HAP-1 (cell line): ENCODE measurements at places on chromosomes 4 and X.

DNA sequence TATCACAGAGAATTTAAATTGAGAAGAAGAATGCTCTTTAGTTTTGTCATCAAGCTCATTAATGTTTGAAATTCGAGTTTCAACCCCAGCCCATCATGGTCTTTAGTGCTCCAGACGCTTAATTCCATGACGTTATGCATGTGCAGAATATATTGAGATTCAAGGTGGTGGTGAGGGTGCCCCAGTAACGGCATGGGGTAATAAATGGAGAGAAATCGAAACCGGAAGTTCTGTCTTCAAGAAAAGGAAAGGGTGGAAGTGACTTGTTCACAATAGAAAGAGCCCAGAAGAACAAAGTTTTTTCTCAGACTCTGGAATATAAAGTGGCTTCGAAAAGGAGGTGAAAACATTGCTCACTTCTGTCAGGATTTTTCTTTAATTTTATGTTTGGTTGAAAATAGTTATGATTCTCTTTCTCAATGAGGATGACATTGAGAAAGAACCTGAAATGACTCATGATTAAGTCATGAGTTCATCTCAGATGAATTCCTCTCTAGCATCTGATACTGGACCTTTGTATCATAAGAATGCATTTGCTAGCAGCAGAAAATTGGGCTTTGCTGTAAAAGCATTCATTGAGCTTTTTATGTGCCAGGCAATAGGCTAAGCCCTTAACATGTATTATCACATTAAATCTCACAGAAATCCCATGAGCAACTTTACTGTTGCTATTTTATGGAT, 779 bp upstream of the DDX60L start:
- peak; percentile 21 for DNase-seq

DNA sequence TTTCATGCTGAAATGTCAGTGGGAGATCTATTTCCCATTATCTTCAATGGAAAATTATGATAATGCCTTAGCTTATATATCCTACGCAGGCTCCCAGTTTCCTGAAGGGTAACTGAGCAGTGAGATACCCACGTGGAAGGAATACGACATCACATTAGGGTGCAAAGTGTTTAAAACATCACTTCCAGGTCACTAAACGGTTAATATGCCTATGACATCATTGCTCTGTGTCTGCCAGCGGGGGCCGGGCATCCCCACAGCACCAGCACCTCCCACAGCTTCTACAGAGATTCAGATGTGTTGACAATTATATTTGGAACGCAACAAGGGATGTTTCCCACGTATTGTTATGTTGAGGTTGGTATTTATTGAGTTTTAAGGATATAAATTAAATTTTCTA, 27.1 kb downstream of the TMEM271 start:
- no peak for DNase-seq

GRCh38 chrX:34638116-34638515, 19.0 kb downstream of the TMEM47 start:
- DNase-seq: peak; percentile 32

GRCh38 chrX:68686097-68686977, 38.9 kb downstream of the STARD8 start:
- peak; percentile 77 for DNase-seq

DNA sequence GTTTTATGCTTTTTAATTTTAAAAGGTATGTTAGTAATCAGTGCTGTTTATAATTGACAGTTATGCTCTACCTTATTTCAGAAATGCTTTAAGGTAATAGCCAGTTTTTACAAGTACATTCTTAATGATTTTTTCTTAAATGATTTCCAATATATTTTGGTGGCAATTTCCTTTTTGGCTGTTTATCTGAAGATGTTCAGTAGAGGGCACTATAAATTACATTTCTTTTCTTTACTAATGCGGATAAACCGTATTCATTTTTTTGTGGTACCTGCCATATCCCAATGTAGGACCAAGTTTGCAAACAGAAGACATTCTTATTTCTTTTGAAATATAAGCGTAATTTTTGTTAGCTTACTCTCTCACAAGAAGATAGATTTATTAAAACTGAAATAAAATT, 65.4 kb downstream of the CCKAR start:
- no peak for DNase-seq

- DNase-seq: no peak
Observed at GRCh38 chr4:3372264-3372932, 69.4 kb upstream of the HGFAC start.

- no peak for DNase-seq
Observed at GRCh38 chr4:108746511-108746910, 16.3 kb downstream of the ETNPPL start.

DNA sequence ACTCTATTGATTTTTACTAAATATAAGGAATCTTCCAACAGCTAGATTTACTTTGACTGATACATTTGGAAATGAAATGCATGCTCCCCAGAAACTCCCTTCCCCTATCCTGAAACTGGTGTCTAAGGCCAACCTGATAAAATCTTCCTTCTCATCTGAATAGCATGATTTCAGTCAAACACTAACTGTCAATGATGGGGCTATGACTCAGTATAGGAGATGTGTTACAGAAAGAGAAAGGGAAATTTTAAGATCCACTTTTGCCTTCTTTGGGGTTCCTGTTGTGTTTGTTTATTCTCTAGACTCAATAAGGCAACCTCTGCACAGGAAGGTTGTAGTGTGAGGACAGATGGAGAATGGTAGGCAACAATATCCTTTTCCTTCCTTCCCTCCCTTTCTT, 160.7 kb downstream of the MOSPD2 start:
- DNase-seq: no peak

- DNase-seq: no peak
Observed at GRCh38 chr4:188372058-188372457, 232.8 kb downstream of the TRIML1 start.

GRCh38 chr4:164977243-164978164, at the start of gene TRIM61:
Gene TRIM61 (minus strand): TSS chr4:164977657. CDS start chr4:164970002, 7,655 bp downstream.
- no peak for DNase-seq

- DNase-seq: no peak
Observed at GRCh38 chr4:142824368-142824767, 21.7 kb downstream of the INPP4B start.

GRCh38 chr4:185797596-185798338, 14.2 kb downstream of the SORBS2 start:
- DNase-seq: no peak

GRCh38 chr4:53590187-53590586, 1.1 kb downstream of the LNX1 start:
- no peak for DNase-seq

DNA sequence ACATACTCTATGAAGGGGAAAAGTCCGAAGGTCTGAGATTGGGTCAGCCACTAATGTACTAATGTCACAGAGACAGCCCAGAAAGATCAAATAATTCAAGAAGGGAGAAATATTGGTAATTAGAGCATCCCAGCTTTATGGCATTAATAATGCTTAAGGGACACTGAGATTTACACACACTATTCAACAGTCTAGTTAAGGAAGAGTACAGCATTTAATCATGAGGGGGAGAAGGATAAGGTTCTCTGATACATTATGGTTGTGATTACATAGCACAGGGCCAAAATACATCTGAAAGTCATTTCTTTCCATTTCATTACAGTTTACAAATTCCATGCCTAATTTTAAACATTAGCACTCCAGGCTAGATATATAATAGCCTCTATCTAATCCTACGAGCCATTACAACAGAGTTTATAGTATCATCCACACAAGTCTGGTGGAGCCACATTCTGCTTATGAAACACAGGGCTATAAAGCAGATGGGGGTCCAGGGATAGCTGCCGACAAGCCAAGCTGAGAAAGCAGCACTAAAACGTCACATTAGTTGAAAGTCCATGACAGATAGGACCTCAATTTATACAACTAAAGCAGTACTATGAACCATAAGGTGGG, 108.0 kb upstream of the GRIA3 start:
- DNase-seq: no peak

DNA sequence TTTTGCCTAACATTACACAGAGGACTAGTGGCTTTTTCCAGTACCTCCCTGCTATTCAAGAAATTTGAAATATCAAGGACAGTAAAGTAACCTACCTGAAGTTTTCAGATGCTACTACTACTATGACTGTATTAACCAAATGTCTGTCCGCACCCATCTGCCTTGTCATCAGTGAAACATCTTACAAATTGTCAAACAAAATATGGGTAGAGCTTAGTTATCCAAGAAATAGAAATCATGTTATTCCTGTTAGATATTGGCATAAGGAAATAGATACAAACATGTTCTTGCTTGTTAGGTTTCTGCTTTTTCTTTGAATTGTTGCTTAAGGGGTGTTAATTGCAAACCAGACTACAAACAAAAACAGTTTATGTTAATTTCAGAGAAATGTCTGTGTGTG, 63.9 kb downstream of the PLS3 start:
- no peak for DNase-seq

GRCh38 chrX:3465017-3465416, 118.6 kb upstream of the MXRA5 start:
- no peak for DNase-seq

DNA sequence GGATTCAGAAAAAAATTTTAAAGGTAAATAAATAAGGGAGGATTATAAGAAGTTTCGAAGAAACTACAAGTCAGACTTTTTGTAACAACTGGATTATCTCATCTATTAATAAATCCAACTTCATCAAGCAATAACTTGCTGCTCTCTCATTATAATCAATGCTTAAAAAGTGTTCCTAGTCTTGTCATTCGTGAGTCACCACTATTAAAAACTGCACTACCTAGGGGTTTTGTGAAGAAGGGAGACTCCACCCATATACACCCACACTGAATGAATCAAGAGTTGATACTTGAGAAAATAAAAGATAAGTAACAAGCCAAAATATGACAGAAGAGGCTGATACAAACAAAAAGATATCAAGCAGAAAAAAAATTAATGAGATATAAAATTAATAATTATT, 360.5 kb downstream of the ZNF674 start:
- no peak for DNase-seq

DNA sequence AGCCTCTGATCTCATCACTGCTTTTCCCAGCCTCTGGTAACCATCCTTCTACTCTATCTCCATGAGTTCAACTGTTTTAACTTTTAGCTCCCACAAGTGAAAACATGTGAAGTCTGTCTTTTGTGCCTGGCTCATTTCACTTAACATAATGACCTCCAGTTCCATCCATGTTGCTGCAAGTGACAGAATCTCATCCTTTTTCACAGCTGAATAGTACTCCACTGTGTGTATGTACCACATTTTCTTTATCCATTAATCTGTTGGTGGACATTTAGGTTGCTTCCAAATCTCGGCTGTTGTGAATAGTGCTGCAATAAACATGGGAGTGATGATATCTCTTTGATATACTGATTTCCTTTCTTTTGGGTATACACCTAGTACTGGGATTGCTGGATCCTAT, 109.5 kb downstream of the FRYL start:
- DNase-seq: no peak

DNA sequence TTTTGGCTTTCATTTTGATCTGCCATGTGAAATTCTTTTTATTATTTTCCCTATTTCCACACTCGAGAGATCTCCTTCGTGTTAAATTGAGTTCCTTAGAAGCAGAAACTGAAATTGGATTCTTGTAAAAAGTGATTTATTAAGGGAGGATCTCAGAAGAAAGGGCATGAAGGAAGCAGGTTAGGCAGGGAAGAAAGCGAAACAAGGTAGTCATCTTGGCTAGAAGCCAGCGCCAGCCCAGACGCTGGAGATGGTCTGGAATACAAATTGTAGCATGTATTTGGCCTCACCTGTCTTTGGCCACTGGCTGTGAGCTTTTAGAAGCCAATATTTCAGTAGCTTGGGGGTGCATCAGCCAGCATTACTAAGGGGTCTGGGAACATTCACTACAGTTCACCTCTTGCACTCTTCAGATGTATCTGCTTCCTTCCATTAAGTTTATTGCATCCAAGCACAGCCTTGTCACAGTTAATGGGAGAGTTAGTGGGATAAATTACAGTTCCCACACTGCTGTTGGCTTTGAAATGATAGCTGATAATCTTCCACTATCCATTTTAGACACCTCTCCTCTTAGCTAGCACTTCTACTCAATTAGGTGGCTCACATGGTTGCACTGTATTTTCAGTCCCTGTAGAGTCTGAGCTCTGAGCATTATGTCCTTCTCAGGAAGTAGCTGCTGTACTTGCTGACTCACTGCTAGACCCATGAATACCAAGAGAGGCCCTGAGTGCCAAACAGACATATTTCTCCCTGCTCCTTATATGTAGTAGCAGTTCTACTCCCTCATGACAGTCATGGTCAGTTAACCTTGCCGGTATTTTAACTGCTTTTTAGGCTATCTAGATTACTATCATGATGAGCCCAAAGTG, 14.6 kb downstream of the GRXCR1 start:
- no peak for DNase-seq

GRCh38 chrX:153519569-153520286, 2.3 kb downstream of the ATP2B3 start:
- DNase-seq: no peak

- DNase-seq: no peak
Observed at GRCh38 chrX:43589735-43590134, 66.4 kb upstream of the MAOA start.

DNA sequence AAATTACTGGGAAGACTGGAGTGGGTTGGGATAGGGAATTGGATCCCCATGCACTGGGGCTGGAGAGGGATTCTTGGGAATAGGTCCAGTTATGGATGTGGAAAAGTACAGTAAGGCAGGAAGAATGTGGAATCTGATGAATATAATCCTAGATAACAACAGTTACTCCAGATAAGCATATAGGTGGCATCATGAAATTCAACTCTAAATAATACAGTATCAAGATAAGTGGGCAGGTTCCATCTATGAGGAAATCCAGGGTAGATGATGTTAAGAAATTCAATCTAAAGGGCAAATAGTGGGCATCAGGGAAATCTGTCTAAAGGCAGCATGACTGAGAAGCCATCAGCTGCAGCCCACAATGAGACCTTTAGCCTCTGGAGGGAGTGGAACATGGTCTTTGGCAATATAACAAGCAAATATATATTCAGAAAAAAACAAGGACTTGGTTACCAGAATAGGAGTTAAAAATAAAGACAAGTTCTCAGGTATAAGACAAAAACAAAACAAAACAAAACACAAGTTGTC, 1.2 kb downstream of the DTHD1 start:
- DNase-seq: no peak

DNA sequence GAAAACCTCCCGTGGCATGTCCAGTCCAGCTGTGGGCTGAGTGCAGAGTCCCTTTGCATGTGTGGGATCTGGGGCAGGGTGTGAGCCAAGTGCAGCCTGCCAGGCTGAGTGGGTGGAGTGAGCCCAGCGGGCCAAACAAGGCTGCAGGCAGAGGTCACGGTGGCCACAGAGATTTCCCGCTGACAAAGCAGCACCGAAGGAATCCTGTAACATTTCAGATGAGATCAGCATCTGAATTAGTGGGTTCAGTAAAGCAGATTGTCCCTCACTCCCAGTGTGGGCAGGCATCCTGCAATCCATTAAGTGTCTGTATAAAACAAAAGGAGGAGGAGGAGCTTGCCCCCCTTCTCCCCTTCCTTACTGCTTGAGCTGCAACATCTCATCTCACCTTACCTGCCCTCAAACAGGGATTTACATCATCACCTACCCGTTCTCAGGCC, 324.4 kb downstream of the FAT4 start:
- no peak for DNase-seq

- DNase-seq: no peak
Observed at GRCh38 chrX:149021159-149021558, 483.9 kb downstream of the IDS start.

- DNase-seq: no peak
Observed at GRCh38 chr4:39649639-39650265, 11.1 kb upstream of the SMIM14 start.

GRCh38 chr4:40262861-40263260, 66.0 kb downstream of the RHOH start:
- DNase-seq: no peak

- DNase-seq: no peak
Observed at GRCh38 chr4:80465238-80465637, 129.7 kb downstream of the CFAP299 start.

GRCh38 chr4:113065629-113066028, 16.2 kb downstream of the ANK2 start:
- no peak for DNase-seq

GRCh38 chrX:21745756-21746155, 12.2 kb downstream of the SMPX start:
- DNase-seq: peak; percentile 31
